ENCODE measurements at places on chromosomes 4 and X.

DNA sequence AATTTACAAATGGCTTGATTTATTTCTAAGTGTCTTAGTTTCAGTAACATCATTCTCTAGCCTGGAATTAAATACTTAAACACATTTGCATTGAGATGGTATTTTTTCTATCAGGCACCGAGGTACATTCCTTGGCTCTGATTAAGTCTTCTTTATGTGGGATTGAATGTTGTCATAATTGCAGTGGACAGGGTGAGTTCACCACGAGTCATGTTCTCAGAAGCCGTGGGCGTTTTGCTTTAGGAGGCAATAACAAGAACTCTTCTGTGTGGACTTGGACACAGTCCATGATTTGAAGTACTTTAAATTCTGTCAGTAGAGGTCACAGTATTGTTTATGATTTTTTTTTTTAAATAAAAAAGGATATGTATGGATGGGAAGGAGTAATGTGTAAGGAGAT lies 57.1 kb upstream of the EFHC2 start:
- no peak for DNase-seq

DNA sequence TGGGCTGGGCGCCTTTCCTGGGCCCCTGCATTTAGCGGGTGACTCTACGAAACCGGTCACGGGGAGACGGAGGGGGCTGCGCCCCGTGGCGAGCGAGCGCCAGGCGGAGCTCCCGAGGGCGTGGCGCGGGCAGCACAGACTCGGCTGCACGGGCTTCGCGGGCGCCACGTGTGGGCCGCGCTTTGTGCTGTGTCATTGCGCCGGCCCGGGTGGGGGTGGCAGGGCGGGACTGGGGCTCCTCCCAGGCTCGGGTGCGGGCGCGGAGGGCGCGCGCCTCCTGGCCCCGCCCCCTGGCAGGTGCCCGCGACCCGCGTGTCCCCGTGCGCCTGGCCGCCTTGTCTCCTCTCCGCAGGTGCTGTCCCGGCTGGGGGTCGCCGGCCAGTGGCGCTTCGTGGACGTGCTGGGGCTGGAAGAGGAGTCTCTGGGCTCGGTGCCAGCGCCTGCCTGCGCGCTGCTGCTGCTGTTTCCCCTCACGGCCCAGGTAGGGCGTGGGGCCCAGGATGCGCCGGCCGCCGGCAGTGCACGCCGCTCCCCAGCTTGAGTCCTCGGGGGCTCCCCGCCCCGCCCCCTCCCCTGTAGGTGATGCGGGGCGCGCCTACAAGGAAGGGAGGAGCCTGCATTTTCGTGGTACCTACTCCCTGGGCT lies 651 bp downstream of the UCHL1 start:
- peak; percentile 99 for DNase-seq

GRCh38 chr4:165448700-165449099 lies 69.9 kb downstream of the CPE start:
- DNase-seq: no peak

DNA sequence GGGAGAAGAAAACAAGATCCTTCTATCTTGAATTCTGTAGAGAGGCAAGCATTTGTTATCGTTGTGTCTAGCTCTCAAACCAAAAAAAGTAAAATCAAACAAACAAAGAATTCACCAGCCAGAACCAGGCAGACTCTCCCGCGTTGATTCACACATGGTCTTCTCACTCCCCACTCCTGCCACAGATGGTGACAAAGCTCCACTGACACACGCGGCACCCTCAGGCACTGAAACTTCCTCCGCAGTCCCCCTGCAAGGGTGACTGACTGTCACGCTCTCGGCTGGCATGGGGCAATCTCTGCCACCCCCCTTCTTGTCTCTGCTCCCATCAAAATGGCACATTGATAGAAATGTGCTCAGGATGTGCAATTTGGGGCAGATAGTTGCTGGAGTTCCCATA lies 304.9 kb downstream of the DHX15 start:
- no peak for DNase-seq

DNA sequence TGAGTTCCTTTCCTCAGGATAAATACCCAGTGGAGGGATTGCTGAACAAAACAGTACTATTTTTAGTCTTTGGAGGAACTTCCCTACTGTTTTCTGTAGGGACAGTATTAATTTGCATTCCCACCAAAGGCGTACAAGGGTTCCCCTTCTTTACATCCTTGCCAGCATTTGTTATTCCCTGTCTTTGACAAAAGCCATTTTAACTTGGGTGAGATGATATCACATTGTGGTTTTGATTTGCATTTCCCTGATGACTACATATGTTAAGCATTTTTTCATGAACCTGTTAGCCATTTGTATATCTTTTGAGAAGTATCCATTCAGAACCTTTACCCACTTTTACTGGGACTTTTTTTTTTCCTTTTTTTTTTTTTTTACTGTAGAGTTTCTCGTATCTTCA lies 126.2 kb upstream of the ANXA10 start:
- no peak for DNase-seq

GRCh38 chrX:35711281-35711680 lies 86.9 kb upstream of the MAGEB16 start:
- no peak for DNase-seq

GRCh38 chrX:121191779-121192178 lies 144.4 kb downstream of the GLUD2 start:
- DNase-seq: no peak

- no peak for DNase-seq
Measured at GRCh38 chr4:156596026-156596425, 375.6 kb downstream of the PDGFC start.

DNA sequence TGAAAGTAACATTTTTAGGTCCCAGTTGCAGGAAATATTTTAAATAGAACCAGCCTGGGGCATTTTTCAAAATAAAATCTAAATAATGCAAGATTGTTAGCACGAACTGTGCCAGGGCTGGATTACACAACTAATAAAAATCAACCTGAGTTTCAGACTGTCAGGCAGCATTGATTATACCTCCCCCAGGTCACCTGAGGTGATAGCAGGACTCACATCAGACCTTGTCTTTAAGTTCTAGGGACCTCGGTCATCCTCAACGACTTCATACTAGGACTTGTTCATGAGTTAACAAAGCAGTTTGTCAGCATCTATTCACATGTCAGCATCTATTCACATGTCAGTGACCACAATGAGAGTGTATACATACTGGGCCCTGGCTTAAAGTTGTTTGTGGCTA lies 8.7 kb upstream of the TEX13A start:
- no peak for DNase-seq

DNA sequence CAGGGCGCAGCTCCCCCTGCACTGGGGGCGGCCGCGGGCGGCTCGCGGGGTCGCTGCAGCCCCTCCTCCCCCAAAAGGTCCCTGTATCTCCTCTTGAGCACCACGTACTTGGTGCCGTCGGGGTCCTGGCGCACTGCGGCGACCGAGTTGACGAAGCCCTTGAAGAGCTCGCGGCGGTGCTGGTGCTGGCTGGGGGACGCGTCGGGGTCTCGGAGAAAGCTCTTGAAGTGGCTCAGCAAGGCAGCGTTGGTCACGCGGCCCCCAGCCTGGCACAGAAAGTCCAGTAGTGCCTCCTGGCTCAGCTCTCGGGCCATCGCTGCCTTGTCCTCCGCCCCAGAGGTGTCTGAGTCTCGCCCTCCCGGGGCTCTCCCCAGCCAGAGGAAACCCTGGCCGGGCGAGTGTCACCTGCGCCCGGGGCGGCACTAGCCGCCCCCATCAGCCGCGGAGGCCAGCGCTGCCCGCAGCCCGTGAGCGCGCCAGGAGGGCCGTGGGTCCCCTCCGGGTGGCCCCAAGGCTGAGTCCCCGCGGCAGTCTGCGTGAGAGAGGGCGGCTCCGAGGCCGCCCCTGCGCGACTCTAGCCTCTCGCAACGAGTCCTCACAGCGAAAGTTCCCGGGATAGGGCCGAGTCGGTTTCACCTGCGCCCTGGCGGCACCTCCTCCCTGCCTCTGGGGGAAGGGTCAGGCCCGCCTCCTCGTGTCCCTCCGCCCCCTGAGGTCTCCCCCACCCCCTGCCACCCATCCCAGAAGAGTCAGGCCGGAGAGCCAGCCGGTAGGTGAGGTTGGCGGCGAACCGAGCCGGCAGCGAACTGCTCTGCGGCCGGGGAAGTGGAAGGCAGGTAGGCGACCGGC lies at the start of gene SOWAHB:
Gene SOWAHB (minus strand): TSS at position 609 of the 849 bp plus-strand sequence. CDS start 295 bp downstream, at position 314.
- peak; percentile 45 for DNase-seq

GRCh38 chrX:130413415-130413814 lies 11.6 kb downstream of the RBMX2 start:
- no peak for DNase-seq

DNA sequence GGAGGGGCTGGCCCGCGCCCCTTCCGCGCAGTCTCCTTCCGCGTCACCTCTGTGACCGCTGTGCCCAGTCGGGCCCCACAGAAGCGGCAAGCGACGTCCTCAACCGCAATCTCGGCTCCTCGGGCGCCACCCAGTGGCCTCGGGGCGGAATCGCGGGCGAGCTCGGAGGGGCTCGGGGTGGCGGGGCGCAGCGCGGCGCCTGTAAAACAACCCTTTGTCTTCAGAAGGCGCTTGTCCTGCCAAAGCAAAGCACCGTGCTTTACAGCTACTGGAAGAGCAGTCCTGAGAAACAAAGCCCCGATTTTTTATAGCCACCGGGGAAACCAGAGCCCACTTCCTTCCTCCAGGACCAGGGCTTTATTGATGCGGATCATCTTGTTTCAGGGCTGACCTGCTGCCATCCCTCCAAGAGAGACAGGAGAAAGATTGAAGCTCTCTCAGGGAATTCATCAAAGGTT lies 37.3 kb upstream of the CDKN2AIP start:
- peak; percentile 81 for DNase-seq

DNA sequence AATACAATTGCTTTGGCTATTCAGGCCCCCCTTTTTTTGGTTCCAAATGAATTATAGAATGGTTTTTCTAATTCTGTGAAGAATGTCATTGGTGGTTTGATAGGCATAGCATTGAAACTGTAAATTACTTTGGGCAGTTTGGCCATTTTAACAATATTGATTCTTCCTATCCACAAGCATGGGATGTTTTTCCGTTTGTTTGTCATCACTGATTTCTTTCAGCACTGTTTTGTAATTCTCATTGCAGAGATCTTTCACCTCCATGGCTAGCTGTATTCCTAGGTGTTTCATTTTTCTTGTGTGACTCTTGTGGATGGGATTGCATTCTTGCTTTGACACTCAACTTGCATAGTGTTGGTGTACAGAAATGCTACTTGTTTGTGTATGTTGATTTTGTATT lies 33.0 kb downstream of the ADH6 start:
- no peak for DNase-seq

- no peak for DNase-seq
Measured at GRCh38 chr4:142815834-142816233, 30.3 kb downstream of the INPP4B start.

- peak; percentile 40 for DNase-seq
Measured at GRCh38 chr4:78951862-78952472, 12.7 kb upstream of the PAQR3 start.

DNA sequence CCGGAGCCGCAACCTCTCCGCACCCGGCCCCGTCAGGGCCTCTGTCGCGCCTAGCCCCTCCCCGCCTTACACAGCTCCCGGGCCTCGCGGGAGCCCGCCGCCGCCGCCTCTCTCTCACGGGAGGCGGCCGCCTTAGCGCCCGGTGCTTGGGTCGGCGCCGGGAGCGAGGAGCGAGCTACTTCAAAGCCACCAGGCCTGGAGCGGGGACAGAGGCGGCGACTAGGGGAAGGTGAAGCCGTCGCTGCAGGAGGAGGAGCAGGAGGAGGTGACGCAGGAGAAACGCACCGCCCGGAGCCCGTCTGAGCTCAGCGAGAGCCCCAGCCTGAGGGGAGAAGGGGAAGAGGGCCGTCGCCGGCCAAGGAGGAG lies 250 bp downstream of the USP9X start:
- DNase-seq: no peak

GRCh38 chrX:49058794-49059193 lies at the start of gene CCDC120:
Gene CCDC120, plus strand, starts transcription at chrX:49058999. Its CDS starts 3,043 bp downstream, at chrX:49062042.
- DNase-seq: no peak

DNA sequence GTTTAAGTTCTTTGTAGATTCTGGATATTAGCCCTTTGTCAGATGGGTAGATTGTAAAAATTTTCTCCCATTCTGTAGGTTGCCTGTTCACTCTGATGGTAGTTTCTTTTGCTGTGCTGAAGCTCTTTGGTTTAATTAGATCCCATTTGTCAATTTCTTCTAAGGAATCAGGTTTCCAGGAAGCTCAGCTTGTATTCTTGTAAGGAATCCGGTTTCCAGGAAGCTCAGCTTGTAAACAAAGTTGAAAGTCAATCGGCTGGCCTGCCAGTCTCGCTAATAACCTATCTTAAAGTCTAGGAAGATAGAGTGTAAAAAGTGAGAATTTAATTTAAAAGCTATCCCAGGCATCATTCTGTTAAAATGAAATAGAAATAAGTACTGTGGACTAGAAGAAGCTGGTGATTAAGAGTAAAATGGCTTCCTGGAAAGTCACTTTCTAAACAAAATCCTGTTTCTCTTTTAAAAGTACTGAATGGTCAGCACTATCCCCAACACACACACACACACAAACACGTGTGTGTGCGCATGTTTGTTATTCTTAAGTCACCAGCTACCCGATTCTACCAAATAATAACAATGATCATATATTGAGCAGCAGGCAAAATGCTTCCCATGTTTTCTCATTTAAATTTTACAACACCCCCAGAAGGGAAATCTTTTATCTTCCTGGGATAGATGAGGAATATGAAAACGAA lies 171.7 kb downstream of the PAPSS1 start:
- no peak for DNase-seq

DNA sequence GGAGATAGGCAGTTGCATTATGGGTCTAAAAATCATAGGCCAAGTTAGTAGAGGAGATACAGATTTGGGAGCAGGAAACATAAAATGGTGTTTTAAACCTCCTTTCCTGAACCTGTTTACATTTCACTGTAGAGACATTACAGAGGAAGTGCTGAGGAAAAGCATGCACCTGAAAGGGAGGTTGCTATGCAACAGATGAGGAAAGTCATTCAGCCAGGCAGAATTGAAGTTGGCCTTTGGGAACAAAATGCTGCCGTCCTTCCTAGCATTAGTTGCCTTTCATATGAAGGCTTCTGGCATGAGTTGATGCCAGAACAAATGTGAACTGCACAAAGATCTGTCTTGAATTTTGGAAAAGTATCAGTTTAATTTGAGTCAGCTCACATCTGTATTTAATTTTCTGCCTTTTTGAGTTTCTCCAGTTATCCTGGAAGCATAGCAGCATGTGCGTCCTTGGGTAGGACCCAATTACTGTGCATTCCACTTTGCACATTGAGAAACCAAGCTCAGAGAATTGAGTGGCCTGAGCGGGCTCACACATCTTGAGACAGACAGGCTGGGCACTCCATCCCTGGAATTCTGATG lies 38.2 kb downstream of the MAGED1 start:
- no peak for DNase-seq

DNA sequence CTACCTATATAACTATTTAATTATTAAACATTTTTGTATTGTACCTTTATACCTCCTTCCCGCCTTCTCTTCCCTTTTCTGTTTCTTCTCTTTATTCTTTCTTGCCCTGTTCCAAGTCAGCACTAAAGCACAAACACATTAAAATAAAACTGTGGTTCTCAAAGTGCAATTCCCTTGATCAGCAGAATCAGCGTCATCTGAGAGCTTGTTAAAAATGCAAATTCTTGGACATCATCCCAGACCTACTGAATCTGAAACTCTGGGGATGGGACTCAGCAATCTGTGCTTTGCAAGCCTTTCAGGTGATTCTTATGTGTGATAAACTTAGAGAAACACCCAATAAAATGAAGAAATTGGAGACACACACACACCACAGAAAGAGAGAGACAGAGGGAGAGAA lies 178.4 kb upstream of the BMP3 start:
- no peak for DNase-seq

All from COR-L47 (cell line).